ENCODE measurements at places on chromosomes 11 and 22. TPM values are rescaled to one million over a fixed set of nuclear protein-coding genes. Genes with fewer than 3 reads are reported as not detected.

C11orf21 gene
- total RNA-seq: not detected

KCNA4 gene
- total RNA-seq: 1.2 TPM

OR51B4 gene
- total RNA-seq: not detected

TSSK2 gene
- total RNA-seq: not detected

GGTLC3 gene
- not detected for total RNA-seq

OR56A1 gene
- not detected for total RNA-seq

RCOR2 gene
- total RNA-seq: 7.8 TPM

BRSK2 gene
- total RNA-seq: 0.09 TPM

OR5D18 gene
- total RNA-seq: not detected

SPTY2D1 gene
- total RNA-seq: 14.2 TPM

TMPRSS4 gene
- total RNA-seq: not detected

MLC1 gene
- 2.5 TPM for total RNA-seq

MED15 gene
- 40.6 TPM for total RNA-seq

MEI1 gene
- 6.7 TPM for total RNA-seq

CBX6 gene
- total RNA-seq: 57.4 TPM

CAVIN3 gene
- 460 TPM for total RNA-seq

PICALM gene
- 108 TPM for total RNA-seq

NPAS4 gene
- total RNA-seq: not detected

PTPN5 gene
- total RNA-seq: not detected

TRIM44 gene
- 21.6 TPM for total RNA-seq

HEPHL1 gene
- total RNA-seq: not detected

GGT1 gene
- 2.5 TPM for total RNA-seq

RPL3 gene
- 3,654 TPM for total RNA-seq

RAC2 gene
- 30.2 TPM for total RNA-seq

Measured in pericardium fibroblast (primary cell).